T follicular helper cell (primary cell): ENCODE measurements at places on chromosomes 5 and 9.

- DNase-seq = no peak
These were observed 52.9 kb upstream of the CD180 start for GRCh38 chr5:67249590-67249895.

- no peak for DNase-seq
These were observed 140.5 kb upstream of the PITX1 start for GRCh38 chr5:135174315-135175096.

- DNase-seq = no peak
These were observed 455.4 kb downstream of the EBF1 start for GRCh38 chr5:158644301-158644700.

- DNase-seq = no peak
These were observed 118.1 kb downstream of the CCDC171 start for GRCh38 chr9:15670894-15671293.

DNA sequence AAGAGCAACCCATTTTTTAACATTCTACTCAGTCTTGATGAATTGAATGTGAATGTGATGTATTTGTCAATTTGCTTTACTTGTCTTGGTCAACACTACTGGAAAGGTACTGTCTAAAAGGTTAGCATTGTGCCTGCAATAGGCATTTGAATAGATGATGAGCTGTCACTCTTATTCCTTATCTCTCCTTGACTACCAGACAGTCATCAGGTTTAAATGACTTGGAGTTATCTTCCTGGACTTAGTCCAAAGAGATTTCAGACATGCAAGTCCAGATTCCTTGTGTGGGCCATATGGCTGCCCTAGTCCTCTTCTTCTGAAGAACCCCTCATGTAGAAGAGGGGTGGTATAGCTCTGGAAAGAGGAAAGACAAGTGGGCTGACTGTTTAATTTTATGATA is 4.8 kb downstream of the ARHGEF28 start:
- DNase-seq = no peak

DNA sequence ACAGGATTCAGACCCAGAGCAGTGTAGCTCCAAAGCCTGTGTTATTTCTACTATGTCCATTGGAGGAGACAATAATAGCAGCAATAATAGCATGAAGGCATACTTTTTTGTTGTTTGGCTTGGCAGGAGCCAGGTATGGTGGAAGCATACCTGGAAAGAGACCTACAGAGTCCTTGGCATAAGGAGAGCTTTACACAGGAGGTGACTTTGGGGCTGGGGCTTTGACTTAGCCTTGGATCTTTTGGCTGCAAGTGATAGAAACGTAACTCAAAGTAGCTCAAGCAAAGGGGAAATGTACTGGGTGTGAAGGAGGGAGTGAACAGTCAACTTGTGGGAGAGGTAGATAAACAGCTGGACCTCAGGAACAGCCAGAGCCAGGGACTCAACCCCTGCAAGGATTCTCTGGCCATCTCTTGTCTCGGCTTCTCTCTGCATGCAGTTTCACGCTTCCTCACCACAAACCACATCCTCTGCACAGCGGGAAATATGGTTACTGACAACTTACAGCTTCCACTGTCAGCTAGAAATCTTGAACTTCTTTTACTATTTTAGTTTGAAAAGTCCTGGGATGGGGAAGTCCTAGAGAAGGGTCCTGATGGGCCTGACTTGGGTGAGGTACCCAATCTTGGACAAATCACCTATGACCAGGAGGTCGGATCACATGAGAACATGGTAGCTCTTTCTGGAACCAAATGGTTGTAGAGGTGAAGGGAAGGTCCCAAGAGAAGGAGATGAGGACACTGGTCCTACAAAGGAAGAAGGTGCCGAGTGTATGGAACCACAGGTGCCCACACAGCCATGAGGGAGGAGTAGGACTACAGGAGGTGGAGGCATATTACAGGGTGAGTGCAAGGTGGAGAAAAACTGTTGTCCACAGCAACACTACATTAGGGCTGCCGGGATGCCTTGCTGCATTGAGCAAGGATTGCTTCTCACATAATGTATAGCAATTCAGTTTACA is 47.0 kb upstream of the TGFBR1 start:
- DNase-seq = peak; percentile 56

- no peak for DNase-seq
These were observed 96.1 kb downstream of the CYFIP2 start for GRCh38 chr5:157362012-157362411.

GRCh38 chr5:93622240-93622885 is 39.3 kb downstream of the NR2F1 start:
- peak; percentile 40 for DNase-seq

- no peak for DNase-seq
These were observed 97.8 kb downstream of the STK32A start for GRCh38 chr5:147332658-147333057.

- DNase-seq = no peak
These were observed 12.5 kb downstream of the ARHGEF28 start for GRCh38 chr5:73638344-73639095.

DNA sequence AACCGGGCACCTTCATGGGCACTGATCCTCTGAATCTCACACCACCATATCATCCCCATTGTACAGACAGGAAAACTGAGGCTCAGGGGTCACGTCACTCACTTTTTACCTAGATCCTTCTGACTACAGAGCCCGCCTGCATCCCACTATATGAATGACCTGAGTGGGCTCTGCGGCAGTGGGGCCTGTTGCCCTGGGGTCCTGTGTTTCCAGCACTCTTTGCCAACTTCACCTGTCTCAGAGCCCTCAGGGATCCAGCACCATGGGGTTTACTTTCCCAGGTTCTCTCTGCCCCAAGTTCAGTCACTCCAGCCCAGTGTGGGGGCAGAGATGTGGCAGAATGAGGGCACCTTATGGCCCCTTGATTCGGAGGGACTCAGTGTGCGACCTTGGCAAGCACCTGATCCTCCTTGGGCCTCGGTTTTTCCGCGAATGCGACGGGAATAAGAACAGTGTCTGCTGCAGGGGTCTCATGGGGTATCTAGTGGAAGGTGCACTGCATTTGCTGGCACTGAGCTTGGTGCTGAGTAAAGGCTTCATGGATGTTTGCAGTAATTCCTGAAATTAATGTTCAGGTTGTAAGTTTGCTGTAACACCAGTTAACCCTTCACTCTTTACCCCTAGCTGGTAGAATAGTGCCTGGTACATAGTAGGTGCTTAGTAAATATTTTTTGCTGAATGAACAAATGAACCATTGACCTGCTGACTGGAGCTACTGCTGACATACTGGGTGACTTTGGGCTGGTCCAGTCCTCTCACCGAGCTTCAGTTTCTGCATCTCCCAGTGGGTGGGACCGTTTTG is 47.1 kb upstream of the BOD1 start:
- no peak for DNase-seq

GRCh38 chr9:79641070-79641469 is 69.3 kb downstream of the TLE4 start:
- no peak for DNase-seq

- no peak for DNase-seq
These were observed 53.9 kb downstream of the C9orf57 start for GRCh38 chr9:72006501-72006900.

GRCh38 chr9:15373881-15374280 is 48.8 kb upstream of the SNAPC3 start:
- DNase-seq = no peak

- DNase-seq = no peak
These were observed 5.3 kb upstream of the GPR21 start for GRCh38 chr9:123028136-123028535.

DNA sequence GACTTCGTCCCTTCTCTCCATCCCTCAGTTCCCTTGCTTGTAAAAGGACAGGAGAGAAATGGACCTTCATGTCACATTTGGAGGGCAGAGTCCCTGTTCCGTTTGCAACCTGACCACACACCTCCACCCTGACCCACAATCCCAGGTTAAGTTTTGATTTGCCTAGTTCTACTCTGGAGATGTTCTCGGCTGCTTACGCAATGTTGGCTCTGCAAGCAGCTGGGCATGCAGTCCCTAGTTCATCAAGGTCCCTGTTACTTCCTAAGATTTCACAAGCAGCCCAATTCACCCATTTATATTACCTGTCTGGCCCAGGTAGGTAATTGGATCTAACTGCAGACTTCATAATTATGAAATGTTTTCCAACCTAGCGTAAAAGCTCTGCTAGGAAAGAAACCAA is 28.8 kb downstream of the SLIT3 start:
- no peak for DNase-seq

- DNase-seq = no peak
These were observed 605.4 kb upstream of the FAM174A start for GRCh38 chr5:99929806-99930135.

DNA sequence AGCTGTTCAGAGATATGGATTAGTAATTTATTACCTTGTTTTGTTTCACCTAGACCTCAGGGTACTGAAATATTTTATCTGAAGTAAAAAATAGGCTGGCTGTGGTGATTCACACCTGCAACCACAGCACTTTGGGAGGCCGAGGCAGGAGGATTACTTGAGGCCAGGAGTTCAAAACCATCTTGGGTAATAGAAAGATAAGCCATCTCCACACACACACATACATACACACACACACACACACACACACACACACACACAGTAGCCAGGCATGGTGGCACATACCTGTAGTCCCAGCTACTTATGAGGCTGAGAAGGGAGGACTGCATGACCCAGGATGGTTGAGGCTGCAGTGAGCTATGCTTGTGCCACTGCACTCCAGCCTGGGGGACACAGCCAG is 3.7 kb downstream of the ANXA2R start:
- DNase-seq = no peak

- no peak for DNase-seq
These were observed 172.3 kb upstream of the CDH6 start for GRCh38 chr5:31021181-31021624.

DNA sequence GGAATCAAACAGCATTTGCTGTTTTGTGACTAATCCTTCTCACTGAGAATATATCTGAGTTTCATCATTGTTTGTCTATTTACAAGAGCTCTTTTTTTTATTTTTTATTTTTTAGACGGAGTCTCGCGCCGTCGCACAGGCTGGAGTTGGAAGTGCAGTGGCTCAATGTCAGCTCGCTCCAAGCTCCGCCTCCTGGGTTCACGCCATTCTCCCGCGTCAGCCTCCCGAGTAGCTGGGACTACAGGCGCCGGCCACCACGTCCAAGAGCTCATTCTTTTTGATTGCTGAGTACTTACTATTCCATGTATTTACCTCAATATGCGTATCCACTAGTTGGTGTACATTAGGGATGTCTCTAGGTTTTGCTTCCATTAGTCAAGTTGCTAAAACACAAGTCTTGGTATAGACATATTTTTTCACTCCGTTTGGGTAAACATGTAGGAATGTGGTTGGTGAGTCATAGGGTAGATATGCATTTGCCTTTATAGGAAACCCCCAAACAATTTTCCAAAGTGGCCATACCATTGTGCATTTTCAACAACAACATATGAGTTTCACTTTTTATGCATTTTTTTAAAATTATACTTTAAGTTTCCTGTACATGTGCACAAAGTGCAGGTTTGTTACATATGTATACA is 1005.0 kb upstream of the CDH10 start:
- DNase-seq = no peak

DNA sequence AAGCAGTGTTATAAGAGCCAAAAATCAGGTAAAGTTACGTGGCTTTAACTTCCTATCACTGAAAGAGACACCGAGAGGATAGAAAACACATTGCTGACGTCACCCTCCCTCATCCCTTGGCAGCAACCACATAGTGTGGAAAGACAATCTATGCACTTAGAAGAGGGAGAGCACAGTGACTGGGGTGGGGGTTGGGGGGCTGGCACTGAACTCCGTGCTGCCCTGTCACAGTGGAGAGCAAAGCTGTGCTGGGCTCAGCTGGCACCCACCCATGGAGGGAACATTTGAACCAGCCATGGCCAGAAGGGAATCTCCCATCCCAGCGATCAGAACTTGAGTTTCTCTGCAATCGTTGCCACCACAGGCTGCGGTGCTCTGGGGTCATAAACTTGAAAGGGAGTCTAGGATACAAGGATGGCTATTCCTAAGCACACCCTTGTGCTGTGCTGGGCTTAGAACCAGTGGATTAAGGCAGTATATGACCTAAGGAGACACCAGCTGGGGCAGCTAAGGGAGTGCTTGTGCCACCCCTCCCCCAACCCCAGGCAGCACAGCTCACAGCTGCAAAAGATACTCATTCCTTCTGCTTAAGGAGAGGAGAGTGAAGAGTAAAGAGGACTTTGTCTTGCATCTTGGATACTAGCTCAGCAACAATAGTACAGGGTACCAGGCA is 73.4 kb downstream of the KIAA0825 start:
- no peak for DNase-seq

- DNase-seq = no peak
These were observed 654.3 kb downstream of the CCDC171 start for GRCh38 chr9:16207161-16207560.

DNA sequence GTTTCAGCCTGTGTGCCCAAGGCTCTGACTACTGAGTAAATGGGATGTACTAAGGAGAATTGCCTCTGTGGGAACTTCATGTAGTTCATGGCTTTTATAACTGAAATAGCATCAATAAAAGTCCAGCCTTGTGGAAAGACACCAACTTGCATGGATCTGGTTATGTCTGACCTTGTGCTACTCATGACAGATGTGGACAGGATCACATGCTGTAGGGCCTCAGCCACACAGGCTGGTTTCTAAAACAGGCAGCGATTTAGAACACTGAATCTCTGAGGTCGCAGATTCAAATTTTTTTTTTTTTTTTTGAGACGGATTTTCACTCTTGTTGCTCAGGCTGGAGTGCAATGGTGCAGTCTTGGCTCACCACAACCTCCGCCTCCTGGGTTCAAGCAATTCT is 66.5 kb upstream of the SPIN1 start:
- DNase-seq = no peak

GRCh38 chr5:14125262-14125661 is 17.9 kb upstream of the TRIO start:
- no peak for DNase-seq

DNA sequence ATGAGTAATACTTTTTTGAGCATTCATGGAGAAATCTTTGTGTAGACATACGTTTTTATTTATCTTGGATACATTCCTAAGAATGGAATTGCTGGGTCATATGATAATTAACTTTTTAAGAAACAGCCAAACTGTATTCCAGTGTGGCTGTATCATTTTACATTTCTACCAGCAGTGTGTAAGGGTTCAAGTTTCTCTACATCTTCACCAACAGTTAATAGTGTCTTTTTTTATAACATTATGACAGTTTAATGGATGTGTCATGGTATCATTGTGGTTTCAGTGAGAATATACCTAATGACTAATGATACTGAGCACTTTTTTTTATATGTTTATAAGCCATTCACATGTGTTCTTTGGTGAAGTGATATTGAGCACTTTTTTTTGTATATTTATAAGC is 52.4 kb downstream of the NIPBL start:
- no peak for DNase-seq

GRCh38 chr5:44833249-44833648 is 24.5 kb downstream of the MRPS30 start:
- no peak for DNase-seq

GRCh38 chr9:86827893-86828292 is 119.4 kb downstream of the GAS1 start:
- no peak for DNase-seq

GRCh38 chr9:127608104-127608966 is 3.7 kb upstream of the STXBP1 start:
- DNase-seq = peak; percentile 65

DNA sequence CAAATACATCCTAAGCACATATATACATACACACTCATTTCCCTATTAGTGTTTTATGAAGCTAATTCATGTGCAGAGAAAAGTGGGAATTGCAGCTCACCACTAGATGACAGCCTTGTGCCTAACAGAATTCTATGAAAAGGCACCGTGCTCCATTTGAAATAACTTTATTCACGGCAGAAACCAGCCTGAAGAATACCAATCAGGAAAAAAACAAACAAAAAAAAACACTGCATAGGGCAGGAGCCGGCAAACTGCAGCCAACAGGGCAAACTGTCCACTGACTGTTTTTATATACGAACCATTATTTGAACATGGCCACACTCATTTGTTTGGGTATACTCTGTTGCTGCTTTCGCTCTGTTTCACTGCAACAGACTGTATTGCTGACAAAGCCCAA is 33.6 kb downstream of the ERMP1 start:
- DNase-seq = no peak
